Central memory CD8-positive, alpha-beta T cell (primary cell): ENCODE measurements at places on chromosomes 6 and 20.

- DNase-seq: no peak
These were observed 10.4 kb downstream of the MOCS1 start for GRCh38 chr6:39923861-39924260.

DNA sequence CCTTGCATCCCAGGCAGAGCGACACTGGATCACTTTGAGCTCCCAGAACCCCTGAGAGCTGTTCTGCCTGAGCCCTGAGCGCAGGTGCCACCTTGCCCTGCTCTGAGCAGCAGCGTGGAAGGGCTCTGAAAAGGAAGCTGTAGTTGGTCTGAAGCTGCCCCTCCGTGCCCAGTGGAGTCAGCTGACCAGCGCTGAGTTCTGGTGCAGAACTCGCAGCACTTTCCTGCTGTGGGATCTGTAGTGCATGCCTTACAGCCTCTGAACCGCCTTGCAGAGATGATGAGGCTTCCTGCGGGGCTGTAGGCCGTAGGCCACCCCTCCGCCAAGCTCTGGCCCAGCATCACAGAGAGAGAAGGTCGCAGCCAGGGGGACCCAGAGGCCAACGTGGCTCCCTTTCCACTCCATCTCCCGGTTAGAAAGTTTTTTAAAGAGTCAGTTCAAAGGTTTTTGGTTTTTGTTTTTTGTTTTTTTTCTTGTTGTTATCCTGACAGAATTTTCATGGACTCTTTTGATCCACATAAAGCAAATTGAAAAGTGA is 158.3 kb upstream of the CST7 start:
- no peak for DNase-seq

DNA sequence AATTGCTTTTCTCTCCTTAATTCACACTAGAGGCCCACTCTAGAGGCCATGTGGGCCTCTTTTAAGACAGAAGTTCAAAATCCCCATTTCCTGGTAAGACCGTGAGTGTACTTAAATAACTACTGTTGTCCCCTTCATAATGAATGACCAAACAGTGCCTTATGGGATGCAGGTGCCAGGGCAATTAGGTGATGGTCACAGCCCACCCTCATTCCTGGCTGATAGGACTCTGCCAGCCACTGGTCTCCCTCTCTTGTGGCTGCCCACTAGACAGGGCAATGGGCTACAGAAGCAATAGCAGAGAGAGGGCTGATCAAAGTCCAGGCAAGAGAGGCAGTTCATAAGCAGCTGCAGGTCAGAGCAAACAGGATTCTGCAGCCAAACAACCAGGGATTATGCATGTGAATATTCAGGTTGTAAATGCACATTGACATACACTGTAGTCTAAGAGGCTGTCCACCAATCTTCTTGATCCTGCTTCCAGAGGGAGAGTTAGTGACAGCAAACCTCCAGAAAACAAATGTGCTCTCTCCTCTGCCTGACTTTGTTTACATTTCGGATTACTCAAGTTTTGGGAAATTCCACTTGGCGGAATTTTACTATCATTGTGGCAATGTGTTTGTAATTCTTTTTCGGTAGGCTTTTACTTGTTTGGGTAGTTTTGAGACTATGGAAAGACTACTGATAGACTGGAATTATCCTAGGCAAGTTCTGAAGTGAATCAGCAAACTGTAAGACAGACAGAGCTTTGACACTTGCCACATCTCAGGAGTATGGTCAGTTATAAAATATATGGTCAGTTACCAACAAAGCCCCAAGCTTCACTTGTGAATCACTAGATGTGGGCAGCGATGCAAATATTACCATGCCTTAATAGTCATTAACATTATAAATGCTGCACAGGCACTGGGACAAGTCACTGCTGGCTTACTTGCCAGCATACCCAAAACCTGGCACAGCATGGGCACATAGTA is 12.8 kb downstream of the PTPRK start:
- DNase-seq: no peak

- no peak for DNase-seq
These were observed 5.4 kb downstream of the ENPP4 start for GRCh38 chr6:46135176-46135575.

GRCh38 chr20:34824806-34825529 is 483 bp downstream of the NCOA6 start:
- peak; percentile 40 for DNase-seq

GRCh38 chr6:6315660-6316059 is 4.8 kb downstream of the F13A1 start:
- no peak for DNase-seq

DNA sequence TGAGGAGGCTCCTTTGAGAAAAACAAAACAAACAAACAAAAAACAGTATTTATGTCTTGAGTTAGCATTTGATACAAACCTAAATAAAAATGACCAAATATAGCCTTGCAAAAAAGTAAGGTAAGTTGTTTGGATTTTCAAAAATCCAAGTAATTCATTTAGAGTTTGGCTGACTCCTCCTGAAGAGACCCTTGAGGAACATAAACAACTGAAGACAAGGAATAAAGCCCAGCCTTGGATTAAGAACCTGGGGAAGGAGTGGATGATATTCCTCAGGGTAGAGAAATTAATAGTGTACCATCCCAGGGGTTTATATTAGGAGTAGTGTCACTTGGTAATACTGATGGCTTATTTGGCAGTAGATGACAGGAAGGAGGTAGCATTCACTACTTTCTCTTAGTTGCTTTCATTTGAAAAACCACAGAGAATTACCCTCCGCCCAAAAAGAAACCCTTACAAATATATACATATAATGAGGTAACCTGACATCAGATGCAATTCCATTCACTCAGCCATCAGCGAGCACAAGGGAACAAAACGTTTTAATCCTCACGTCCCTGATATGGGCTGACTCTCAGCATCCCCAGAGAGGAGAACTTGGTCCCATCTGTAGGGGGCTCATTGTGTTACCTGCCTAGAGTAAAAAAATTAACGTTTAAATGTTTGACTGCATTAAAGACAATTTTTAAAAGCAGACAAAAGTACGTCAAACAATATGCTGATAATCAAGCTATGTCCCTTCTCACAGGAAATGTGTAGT is 57.0 kb downstream of the SOBP start:
- DNase-seq: no peak
